ENCODE measurements at places on chromosomes 7 and 10.

GRCh38 chr10:72588266-72588665 is 37.6 kb downstream of the MICU1 start:
- DNase-seq, result no peak

DNA sequence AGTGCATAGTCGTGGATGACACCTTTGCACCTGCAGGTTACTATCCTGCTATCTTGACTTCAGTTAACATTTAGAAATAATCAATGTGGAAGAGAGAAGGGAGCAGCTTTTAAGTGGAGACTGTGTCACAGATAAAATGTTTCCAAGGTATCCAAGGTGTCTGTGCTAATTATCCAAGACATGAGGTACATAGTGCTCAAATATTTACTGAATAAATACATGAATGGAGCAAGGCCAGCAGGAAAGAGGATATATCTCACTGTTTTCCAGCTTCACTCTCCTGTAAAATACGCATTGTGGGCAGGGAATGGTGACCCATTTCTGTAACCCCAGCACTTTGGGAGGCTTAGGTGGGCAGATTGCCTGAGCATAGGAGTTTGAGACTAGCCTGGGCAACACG is 552.4 kb downstream of the PHTF2 start:
- no peak for DNase-seq

DNA sequence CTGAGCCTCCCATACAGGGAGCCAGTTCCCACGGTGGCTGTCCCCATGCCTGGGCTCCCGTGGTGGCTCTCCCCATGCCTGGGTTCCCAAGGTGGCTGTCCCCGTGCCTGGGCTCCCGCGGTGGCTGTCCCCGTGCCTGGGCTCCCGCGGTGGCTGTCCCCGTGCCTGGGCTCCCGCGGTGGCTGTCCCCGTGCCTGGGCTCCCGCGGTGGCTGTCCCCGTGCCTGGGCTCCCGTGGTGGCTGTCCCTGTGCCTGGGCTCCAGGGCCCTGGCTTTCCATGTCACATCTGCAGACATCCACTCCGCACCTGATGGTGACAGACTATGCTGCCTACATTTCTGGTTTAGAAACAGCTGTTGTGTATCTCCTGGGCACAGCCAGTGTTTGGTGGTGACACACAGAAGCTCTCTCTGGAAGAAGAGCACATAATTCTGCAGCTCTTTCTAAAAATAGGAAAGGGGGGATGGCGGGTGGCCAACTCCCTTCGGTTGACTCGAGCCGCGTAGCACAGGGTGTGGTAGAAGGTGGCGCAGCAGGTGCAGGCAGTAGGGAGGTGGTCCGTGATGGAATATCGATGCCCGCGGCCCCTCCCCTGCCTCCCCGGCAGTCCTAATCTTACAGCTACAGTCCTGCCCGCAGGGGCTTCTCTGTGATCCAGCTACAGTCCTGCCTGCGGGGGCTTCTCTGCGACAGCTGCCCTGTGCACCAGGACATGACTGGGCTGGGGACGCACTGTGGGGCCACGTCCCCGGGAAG is 251.2 kb downstream of the DNAJB6 start:
- DNase-seq, result no peak

DNA sequence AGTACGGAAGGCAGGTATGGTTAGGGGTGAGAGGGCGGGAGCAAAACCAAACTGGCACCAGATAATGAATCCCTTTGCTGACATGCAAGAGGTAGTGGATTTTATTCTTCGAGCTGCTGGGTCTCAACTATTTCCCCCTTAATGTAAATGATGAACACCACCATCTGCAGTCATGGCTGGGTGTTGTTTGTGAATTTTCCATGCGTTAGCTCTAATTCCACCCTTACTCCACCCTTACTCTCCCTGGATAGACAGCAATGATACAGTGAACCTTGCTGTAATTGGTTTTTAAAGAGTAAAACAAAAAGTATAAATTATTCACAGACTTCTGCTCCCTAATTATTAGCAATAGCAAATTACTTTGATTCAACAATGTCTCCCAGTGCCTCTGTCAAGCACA is 74.5 kb upstream of the PDE1C start:
- no peak for DNase-seq

DNA sequence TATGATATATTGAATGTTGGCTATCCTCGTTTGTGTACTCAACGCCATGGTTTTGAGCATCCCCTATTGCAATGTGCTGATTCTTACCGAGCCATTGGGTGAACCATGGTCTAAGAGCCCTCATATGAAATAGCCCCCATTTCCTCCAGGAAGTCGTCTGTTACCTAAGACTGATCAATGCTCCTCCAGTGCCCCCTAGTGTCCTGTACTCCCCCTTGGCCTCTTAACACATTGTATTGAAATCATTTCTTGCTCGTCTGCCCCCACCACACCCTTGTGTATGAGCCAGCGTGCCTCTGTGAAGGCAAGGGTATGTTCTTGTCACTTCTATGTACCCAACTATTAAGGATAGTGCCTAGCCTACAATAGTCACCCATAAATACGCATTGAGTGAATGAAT is 11.2 kb upstream of the SLC35B4 start:
- peak; percentile 69 for DNase-seq

- DNase-seq, result no peak
Observed at GRCh38 chr10:24215603-24216002, 6.7 kb downstream of the KIAA1217 start.

GRCh38 chr10:112951359-112952281 is 1.6 kb downstream of the TCF7L2 start:
- no peak for DNase-seq

GRCh38 chr10:132990684-132991545 is 48.5 kb upstream of the CFAP46 start:
- DNase-seq, result no peak

GRCh38 chr7:21944616-21945453 is 864 bp downstream of the CDCA7L start:
- DNase-seq, result peak; percentile 61

GRCh38 chr10:69074532-69074931 is 13.4 kb upstream of the SRGN start:
- no peak for DNase-seq

- no peak for DNase-seq
Observed at GRCh38 chr7:128878226-128879105, 15.8 kb downstream of the ATP6V1F start.

DNA sequence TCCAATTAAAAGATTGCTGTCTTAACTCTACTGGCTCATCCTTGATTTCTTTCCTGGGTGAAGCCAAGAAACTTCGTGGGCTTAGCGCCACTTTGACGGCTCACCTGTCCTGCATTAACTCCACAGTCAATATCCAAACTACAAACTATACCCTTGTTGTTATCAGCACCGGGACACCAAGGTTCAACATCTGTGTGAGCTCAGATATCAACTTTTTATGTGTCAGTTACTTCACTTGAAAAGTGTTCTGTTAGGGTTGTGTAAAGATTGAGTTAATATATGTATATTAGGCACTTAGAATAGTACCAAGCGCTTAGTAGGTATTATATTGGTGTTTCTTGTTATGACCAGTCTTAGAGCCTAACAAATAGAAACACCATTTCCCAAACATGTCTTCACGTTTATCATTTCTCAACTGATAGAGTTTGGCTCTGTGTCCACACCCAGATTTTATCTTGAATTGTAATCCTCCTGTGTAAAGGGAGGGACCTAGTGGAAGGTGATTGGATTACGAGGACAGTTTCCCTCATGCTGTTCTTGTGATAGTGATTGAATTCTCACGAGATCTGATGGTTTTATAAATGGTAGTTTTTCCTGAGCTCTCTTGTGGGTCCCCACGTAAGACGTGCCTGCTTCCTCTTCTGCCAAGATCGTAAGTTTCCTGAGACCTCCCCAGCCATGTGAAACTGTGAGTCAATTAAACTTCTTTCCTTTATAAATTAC is 19.0 kb upstream of the ST8SIA6 start:
- no peak for DNase-seq

DNA sequence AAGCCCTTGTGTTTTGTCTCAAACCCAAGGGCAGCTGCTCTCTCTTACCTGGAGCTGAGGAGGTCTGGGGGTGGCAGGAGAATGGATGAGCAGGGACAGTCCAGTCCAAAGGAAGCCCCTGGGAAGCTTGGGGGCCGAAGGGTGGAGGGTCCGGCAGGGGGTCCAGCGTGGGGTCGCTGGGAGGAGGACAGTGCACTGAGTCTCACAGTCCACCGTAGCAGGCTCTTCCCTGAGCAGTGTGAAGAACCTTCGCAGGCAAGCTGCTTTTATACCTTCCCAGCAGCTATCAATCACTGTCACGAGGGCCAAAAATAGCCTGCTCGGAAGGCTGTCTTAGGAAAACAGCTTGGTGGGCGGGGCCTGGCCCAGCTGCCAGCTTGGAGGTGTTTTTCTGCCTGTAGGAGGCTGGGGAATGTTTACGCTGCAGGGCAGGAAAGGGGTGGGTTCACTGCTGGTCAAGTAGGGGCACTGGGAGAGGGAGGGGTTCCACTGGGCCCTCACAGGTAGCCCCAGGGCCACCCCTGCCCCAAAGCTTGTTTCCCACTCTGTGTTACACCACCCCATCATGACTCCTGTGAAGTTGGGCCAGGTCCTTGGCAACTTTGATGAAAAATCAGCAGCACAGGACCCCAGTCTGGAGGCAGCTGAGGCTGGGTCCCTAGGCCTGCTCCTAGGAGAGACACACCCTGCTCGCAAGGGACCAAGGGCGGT is at the start of gene DEPP1:
Gene DEPP1, minus strand, starts transcription at position 240 of the 711 bp plus-strand sequence. CDS start 779 bp downstream, outside the sequence.
- DNase-seq, result no peak

GRCh38 chr10:123743441-123744223 is 77.5 kb downstream of the GPR26 start:
- DNase-seq, result no peak

GRCh38 chr7:99004781-99005500 is 126.6 kb downstream of the TRRAP start:
- DNase-seq, result no peak

- DNase-seq, result no peak
Observed at GRCh38 chr10:83908506-83908905, 230.8 kb upstream of the GHITM start.

DNA sequence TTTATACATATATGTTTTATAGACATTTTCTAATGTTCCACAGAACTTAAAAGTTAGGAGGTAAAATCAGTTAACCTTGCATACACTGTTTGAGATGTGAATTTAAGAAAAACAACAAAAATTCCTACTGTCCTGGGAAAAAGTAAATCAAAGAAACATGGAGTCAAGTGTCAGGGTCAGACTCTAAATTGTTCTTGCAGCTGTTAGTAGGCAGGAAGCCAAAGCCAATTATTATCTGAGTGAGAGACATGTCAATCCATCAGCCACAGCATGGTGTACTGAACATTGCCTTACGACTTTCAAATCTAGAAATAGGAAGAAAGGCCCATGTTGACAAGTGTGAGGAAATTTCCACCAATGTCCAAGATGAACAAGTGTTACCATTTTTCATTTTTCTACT is 461.2 kb upstream of the MBL2 start:
- DNase-seq, result no peak

DNA sequence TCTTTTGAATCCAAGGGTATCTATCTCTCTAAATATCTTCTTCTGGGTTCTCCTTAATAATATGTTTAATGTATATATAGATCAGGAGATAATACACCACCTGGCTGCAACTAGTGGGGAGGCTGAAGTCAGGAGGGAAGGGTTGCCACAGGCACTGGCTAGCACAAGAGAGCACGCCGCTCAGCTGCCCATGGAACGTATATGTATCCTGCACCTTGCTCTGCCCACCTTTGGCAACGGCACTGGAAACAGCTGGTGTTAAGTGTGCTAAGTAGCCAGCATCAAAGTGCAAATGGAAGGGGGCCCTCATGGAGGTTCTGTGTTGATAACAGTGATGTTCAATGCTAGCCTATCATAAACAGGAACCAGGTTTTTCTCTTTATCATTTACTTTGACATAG is 49.8 kb upstream of the FAM133B start:
- no peak for DNase-seq

- DNase-seq, result no peak
Observed at GRCh38 chr10:14163377-14164086, 167.2 kb downstream of the FRMD4A start.

DNA sequence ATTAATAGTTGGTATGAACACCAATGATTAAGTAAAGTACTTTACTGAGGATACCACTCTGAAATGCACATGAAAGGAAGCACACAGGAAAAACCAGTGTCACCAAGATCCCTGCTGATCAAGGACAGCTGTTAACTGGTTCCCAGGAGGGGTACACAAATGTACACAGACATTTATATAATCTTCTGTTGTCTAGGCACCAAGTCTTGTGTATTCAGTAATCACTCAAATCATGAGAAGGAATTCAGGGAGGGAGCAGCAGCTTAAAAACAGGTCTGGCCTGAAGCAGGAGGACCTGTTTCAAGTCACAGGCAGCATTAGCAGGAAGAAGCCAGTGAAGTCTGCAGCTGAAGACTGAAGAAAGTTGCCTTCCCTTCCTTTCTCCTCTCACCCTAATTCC is 18.7 kb downstream of the MPP7 start:
- no peak for DNase-seq

DNA sequence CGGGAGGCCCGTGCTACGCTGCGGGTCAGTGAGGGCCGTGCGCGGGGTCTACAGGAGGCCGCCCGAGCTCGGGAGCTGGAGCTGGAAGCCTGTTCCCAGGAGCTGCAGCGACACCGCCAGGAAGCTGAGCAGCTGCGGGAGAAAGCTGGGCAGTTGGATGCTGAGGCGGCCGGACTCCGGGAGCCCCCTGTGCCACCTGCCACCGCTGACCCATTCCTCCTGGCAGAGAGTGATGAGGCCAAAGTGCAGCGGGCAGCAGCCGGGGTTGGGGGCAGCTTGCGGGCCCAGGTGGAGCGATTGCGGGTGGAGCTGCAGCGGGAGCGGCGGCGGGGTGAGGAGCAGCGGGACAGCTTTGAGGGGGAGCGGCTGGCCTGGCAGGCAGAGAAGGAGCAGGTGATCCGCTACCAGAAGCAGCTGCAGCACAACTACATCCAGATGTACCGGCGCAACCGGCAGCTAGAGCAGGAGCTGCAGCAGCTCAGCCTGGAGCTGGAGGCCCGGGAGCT is 7.0 kb downstream of the LZTS2 start:
- DNase-seq, result no peak

DNA sequence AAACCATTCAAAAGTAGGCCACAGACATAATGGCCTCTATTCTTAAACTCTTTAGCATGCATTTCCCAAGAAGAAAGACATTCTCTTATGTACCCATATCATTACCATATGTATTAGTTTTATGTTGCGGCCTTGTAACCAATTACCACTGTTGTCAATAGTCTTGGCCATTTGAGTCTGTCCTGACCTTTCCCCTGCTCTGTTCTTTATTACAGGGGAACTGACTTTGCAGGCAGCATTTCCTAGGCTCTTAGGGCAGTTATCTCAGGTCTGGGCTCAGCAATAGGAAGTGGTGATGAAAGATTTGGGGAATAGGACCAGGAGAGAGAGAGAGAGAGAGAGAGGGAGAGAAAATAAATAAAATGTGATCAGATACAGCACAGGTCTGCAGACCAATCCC is 194.5 kb upstream of the LRGUK start:
- no peak for DNase-seq

Data from germinal center (tissue), 1 donor.